Activated T-cell treated with anti-CD3 and anti-CD28 coated beads, Interleukin-2, amount 50 U/mL, for 24 hours (primary cell): ENCODE measurements at places on chromosomes 5 and 9.

DNA sequence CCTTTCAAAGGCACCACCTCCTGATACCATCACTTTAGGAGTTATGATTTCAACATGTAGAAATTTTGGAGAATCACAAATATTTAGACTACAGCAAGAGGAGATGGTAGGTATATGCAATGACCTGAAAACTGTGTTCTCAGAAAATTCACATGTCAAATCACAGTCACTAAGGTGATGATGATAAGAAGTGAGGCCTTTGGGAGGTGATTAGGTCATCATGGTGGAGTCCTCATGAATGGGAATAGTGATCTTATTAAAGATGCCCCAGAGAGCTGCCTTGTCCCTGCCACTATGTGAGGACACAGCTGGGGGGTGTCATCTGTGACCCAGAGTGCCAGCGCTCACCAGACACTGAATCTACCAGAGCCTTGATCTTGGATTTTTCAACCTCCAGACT lies 513.5 kb upstream of the TUSC1 start:
- no peak for DNase-seq

GRCh38 chr9:115098226-115098965 lies 19.6 kb downstream of the TNC start:
- DNase-seq, result no peak

DNA sequence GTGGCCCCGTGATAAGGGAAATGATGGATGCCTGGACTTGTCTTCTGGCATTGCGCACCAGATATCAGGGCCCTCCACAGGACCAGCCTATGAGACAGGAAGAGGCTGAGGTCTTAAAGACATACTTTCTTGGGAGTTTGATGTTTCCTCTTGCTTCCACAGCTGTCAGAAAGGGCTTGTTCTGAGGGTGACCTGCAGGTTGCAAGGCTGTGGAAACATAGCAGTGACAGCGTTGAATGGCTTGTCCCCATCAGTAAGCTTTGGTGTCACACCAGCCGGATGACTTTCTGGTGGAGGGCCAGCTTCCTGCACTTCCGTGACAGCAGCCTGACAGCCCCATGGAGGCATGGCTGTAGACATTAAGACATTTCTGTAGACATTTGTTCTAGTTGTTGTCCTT lies 143.2 kb downstream of the C9orf152 start:
- no peak for DNase-seq

DNA sequence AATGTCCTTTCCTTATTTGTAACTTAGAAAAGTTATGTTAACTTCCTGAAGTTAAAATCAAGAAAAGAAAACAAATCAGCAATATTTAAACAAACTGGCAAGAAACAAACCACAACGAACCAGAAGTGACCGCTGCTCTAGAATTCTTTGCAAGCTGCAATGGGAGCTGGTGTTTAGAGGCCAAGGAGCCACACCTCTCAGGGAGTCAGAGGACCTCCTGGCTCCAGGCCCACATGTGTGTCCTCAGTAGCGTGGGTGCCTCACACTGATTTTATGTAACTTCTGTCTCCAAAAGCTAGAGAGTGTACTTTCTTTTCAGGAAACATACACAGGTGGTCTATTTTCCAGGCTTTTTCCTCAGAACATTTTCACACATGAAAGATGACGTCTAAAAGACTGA lies 100.4 kb downstream of the IRX2 start:
- no peak for DNase-seq

DNA sequence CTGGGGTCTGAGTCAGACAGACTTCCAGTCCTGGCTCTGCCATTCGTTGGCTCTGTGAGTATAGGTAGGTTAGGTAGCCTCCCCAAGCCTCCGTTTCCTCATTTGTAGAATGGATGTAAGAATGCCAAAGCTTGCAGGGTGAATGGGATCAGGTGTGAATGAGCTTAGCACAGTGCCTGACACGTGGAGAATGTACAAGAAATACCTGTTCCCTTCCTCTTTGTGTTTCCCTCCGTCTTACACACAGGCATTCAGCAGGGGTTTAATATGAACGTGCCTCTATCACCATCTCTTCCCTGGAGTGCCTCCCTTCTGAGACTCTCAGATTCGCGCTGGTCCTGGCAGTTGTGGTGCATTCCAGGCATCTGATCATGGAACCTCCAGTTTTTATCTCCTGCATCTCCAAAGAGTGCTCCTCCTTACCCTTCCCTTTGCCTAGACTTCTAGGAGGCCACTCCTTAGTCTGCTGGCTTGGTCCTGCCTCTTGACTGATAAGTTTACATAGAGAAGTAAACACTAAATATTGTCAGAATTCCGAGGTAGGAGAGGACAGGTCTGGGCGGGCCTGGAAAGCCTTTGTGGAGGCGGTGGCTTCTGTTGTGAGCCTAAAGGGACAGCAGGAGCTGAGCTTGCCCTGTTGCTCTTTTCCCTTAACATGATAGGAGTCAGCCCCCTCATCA lies 199.4 kb downstream of the AOPEP start:
- DNase-seq, result no peak

DNA sequence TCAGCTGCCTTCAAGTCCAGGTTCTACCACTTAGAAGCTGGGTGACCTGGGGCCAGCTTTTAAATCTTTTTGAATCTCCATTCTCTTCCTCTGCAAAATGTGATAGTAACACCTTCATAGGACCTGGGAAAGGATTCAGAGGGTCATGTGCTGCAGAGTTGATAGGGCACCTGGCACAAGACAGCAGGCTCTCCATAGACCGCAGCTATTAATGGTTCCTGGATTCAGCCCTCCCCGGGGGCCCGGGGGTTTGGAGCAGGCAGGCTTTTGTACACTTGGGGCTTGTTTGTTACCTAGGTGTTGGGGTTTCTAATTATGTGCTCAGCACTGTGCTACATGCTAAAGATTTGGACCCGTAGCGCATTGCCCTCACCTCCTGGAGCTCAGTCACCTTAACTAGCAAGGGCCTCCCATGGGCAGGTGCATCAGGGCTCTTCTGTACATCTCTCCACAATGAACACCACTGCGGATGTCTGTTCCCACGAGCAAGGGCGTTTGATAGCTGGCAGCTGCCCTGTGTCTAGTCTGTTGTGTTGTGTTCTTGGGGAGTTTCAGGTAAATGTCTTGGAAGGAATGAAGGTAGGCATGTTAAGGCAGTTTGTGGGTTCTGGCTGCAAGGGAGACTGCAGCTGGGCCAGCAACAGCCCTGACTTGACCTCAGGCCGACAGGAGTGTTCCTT lies 12.1 kb downstream of the PRRC2B start:
- no peak for DNase-seq

DNA sequence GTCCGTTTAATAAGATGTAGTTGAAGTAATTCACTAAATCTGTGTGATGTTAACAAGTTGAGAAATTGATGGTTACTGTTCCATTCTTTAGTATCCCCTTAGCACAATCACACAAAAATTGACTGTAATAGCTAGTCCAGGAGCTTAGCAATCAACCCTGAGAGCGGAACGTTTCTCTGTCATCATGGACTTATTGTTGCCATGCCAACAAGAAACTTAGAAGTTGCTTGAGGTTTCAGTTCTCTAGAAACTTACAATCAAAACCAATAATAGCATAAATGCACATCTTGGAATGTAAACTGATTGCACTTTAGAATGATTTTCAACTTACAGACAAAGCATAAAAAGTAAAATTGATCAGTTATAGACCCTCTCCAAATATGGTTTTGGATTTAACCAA lies 125.4 kb upstream of the ANKH start:
- DNase-seq, result no peak

- no peak for DNase-seq
These were observed 145.0 kb upstream of the PCA3 start for GRCh38 chr9:76619197-76619596.

DNA sequence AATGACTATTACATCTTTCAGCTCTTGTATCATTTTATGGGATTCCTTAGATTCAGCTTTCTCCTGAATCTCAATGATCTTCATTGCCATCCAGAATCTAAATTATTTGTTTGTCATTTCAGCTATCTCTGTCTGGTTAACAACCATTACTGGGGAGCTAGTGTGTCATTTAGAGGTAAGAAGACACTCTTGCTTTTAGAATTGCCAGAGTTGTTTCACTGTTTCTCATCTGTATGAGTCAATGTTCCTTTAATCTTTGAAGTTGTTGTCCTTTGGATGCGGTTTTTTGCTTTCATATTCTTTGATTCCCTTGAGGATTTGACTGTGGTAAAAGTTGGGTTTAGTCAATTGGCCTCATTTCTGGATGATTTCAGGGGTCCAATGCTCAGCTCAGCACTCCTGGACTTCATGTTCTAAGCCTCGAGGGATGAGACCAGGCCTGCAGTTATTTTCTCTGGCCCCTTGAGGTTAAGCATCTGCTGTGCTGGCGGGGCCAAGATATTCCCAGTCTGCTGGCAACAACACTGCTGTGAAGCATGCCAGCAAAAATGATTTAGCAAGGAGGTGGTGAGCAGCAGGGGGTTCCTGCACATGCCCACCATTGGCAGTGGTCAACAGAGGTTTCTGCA lies 102.4 kb upstream of the PCSK5 start:
- no peak for DNase-seq

- no peak for DNase-seq
These were observed 577.5 kb upstream of the WWC1 start for GRCh38 chr5:167713896-167714295.

- no peak for DNase-seq
These were observed 46.0 kb upstream of the CDKN2B start for GRCh38 chr9:22055090-22055489.

GRCh38 chr5:31962871-31963307 lies 211.2 kb downstream of the GOLPH3 start:
- no peak for DNase-seq

- DNase-seq, result no peak
These were observed 160.1 kb downstream of the GHR start for GRCh38 chr5:42583322-42583721.

- DNase-seq, result no peak
These were observed 39.4 kb upstream of the HMCN2 start for GRCh38 chr9:130226112-130226511.

DNA sequence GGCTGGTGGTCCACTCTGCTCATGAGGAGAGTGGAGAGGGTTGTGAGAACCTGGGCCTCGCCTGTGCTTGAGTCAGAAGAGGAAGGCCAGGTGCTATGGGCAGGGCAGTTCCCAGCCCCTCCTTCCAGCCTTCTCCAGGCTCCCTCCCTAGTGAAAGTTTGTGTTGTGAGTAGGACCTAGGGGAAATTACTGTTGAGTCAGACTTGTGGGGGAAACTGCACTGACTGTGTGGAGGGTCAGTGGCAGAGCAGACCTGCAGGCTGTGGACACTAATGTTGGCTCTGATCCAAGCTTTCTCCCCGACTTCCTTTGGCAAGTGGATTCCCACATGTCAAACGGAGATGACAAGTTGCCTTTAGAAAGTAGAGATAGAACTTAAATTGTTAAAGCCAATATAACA lies 102.6 kb downstream of the ARHGAP26 start:
- DNase-seq, result no peak

DNA sequence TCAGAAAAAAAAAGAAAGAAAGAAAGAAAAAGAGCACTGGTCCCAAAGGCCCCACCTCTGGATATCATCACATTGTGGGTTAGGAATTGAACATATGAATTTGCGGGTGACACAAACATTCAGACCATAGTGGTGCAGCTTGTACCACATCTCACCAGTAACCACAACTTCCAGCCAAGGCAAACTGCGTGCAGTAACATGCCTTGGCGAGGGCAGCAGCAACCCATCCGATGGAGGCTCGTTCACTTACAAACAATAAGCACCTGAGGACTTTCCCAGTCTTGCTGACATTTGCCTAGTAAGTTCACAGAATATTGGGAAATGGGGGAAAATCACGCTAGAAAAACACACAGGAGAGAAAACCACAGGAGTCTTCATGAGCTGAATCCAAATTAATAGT lies 508.1 kb downstream of the ZNF608 start:
- no peak for DNase-seq

- DNase-seq, result no peak
These were observed 97.9 kb downstream of the MVB12B start for GRCh38 chr9:126424511-126424910.

GRCh38 chr9:7639471-7639870 lies 160.1 kb downstream of the DMAC1 start:
- DNase-seq, result no peak

GRCh38 chr5:53545744-53546143 lies 14.7 kb upstream of the NDUFS4 start:
- DNase-seq, result no peak

DNA sequence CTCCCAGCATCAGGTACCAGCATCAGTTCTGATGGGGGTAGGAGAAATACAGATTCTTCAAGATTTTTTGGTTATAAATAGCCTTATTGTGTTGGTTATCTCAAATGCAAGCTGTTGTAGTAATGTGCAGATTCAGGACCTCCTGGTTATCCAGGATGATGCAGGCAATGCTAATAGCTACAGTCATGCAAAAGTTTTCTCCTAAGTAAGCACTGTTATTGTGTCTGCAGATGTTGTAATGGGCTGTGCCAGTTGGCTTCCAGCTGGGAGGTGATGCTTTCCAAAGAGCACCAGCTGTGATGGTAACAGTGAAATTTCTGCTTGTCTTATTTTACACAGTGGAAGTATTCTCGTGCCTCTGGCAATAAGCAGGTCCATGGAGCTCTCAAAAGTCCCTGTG lies 719.2 kb upstream of the CTNND2 start:
- no peak for DNase-seq

DNA sequence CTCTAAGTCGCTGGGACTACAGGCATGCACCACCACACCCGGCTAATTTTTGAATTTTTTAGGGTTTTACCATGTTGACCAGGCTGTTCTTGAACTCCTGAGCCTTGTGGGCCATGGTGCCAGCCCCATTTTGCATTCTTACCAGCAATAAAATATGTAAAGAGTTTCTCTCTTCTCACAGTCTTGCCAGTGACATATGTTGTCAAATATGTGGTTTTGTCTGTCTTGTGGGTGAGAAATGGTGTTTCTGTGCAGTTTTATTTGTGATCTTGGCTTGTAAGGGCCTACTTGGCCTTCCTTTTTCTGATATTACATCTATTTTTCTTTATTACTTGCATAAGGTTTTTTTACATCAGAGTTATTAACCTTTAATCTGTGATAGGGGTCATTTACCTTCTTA lies 47.1 kb downstream of the SPIN1 start:
- DNase-seq, result no peak

DNA sequence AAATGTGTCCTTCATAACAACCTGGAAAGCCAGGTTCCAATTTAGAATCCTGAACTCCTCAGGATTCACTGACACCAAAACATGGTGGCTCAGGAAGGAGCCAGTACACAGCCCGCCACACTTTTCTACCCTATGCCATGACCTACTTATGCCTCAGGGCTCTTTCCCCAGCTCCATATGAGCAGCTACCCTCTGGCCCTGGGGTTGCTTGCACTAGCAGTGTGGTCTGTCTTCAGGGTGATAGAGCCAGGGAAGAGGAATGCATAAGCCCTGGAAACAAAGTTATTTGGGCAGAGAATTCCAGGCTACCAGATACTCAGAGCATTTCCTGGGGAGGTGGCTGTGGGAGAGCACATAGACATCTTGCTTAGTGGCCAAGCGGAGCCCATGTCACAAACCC lies 15.0 kb upstream of the ECM2 start:
- DNase-seq, result no peak

GRCh38 chr5:58503390-58504046 lies 12.3 kb downstream of the GAPT start:
- DNase-seq, result no peak

GRCh38 chr5:168359820-168360460 lies 68.5 kb downstream of the WWC1 start:
- DNase-seq, result no peak

- DNase-seq, result no peak
These were observed 232.1 kb downstream of the CSNK1G3 start for GRCh38 chr5:123743990-123744583.

GRCh38 chr5:75335952-75336614 lies 937 bp upstream of the HMGCR start:
- DNase-seq, result no peak

- no peak for DNase-seq
These were observed 6.9 kb downstream of the PLAA start for GRCh38 chr9:26939955-26940711.

GRCh38 chr9:103999375-104000062 lies 94.6 kb upstream of the SMC2 start:
- no peak for DNase-seq
